ENCODE measurements at places on chromosomes 6 and 20.

DNA sequence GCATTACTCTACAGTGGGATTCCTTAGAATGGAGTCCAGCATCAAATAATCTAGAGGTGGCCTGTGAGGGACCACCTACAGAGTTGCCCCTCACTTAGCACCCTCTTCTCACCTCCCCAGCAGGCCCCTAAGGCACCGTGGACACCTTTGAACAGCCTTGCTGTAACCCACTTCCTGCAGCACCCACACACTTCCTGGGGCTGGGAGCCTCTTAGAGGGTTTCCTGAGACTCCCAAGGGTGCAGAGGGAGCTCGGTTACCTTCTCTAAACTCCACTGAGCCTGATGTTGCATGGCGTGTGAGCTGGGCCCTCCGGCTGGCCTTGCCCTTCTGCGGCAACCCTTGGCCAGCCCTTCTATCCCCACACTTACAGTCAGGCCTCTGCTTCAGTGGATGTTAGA lies 7.3 kb upstream of the SIRPG start:
- no peak for DNase-seq

GRCh38 chr6:34025861-34026260 lies 120.0 kb downstream of the GRM4 start:
- DNase-seq, result no peak

DNA sequence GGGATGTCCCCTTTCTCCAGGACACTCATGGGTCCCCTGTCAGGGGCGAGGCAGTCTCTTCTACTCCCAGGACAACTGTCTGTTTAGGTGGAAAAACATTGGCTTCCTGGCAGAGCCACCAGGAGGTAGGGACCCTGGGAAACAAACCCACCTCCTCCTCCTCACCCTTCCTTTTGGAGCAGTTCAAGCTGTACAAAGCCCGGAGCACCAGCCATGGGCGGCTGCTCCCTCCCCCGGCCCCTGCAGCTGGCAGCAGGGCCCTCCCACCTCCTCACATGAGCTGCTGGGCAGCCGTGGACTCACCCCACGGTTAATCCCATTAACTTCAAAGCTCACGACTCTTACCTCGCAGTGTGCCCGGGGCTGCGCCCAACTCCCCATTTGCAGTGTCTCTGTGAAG lies 48.6 kb downstream of the CDH4 start:
- DNase-seq, result no peak

GRCh38 chr6:119461187-119461586 lies 111.6 kb upstream of the MAN1A1 start:
- DNase-seq, result no peak

- no peak for DNase-seq
These were observed 1361.8 kb upstream of the CITED2 start for GRCh38 chr6:140736231-140736630.

GRCh38 chr6:36852481-36853147 lies 13.4 kb upstream of the CPNE5 start:
- DNase-seq, result no peak

All from activated CD8-positive, alpha-beta memory T cell treated with anti-CD3 and anti-CD28 coated beads for 1 hour (primary cell).